ENCODE measurements at places on chromosomes 16 and 17.

DNA sequence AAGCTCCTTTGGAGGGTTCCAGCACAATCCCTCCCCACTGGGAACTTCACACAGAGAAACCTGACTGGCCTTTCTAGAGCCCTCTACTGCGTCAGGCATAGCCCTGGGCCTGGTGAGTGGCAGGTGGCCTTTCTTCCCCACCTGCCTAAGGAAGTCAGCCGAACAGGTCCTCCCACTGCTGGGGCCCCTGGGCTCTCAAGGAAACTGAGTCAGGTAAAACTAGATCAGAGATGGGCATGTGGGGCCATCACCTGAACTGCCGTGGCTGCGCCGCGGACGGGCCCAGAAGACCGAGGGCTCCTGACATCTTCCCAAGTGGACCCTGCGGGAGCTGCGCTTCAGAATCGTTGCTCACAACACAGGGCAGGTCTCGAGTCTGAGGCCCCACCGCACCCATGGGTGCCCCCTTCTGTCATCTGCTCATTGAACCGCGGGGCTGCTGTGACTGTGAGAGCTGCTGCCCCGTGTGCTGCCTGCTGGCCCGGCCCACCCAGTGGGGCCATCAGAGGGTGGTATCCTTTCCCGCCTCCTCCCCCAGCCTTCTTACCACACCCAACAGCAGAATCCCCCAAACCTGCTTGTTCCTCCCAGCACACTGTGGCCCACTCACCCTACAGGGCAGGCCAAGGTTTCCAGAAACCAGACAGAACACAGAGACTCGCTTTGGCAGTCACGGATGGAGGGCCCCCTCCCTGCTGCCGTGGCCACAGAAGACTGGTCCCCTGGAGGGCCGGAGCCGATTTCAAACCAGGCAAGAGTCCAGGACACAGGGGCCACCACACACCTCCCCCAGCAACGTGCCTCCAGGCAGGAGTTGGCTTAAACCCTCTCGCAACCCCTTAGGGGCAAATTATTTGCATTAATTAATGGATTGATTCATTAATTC, 81.1 kb downstream of the TBC1D16 start:
- no peak for DNase-seq

GRCh38 chr17:13087802-13088201, 70.0 kb upstream of the ELAC2 start:
- DNase-seq = no peak

DNA sequence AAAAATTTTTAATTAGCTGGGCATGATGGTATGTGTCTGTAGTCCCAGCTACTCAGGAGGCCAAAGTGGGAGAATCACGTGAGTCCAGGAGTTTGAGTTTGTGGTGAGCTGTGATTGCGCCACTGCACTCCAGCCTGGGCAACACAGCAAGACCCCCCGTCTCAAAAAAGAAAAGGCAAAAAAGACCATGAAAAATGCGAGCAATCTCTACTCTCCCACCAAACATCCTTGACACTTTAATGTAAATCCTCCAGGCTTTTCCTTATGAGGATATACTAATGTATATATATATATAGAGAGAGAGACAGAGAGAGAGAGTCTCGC, 28.1 kb downstream of the MMP15 start:
- no peak for DNase-seq

DNA sequence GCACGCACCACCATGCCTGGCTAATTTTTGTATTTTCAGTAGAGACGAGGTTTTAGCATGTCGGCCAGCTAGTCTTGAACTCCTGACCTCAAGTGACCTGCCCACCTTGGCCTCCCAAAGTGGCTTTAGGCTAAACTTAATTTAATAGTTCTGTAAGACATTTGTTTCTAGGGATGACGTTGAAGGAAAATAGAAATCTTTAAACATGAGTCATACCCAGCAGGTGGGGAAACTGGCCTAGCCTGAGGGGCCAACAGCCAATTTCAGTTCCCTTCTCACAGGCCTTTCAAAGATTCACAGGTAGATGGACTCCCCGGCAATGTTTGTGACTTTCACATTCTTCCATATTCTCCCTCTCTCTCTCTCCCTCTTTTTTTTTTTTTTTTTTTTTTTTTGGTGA, 18.1 kb upstream of the ITPRIPL2 start:
- DNase-seq = no peak

GRCh38 chr16:51210087-51210486, 59.0 kb upstream of the SALL1 start:
- peak; percentile 82 for DNase-seq

GRCh38 chr17:43129671-43130010, 4.5 kb upstream of the BRCA1 start:
- DNase-seq = no peak

GRCh38 chr16:85587762-85588556, 25.2 kb upstream of the GSE1 start:
- no peak for DNase-seq

GRCh38 chr17:72075995-72076677, 44.7 kb upstream of the SOX9 start:
- no peak for DNase-seq

DNA sequence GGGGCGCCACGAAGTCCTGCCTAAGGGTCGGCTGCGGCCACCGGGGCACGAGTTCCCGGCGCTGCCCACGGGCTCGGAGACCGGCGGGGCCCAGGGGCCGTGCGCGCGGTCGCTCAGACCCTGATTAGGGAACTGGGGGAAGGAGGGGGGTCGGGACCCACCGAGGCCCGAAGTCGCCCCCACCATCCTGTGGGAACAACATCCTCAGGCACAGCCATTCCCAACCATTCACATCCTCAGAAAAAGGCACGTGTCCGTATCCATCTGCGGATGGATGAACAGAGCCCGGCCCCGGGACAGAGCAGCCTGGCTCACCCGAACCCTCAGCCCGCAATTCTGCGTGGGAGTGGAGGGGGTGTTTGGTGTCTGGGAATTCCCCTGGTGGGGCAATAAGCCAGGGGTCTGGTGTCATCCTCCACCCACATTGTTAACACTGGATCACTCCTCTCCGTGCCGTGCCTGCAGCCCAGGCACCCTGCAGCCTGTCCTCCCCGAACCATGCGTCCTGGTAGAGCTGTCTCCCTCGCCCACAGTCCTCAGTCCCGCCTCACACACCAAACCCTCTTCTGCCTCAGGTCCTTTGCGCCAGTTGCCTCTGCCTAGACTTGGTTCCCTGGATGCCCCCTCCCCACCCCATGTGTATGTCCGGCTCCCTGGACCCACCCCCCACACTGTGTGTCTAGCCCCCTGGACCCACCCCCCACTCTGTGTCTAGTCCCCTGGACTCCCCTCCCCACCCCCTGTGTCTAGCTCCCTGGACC, 789 bp upstream of the CCDC57 start:
- peak; percentile 44 for DNase-seq

DNA sequence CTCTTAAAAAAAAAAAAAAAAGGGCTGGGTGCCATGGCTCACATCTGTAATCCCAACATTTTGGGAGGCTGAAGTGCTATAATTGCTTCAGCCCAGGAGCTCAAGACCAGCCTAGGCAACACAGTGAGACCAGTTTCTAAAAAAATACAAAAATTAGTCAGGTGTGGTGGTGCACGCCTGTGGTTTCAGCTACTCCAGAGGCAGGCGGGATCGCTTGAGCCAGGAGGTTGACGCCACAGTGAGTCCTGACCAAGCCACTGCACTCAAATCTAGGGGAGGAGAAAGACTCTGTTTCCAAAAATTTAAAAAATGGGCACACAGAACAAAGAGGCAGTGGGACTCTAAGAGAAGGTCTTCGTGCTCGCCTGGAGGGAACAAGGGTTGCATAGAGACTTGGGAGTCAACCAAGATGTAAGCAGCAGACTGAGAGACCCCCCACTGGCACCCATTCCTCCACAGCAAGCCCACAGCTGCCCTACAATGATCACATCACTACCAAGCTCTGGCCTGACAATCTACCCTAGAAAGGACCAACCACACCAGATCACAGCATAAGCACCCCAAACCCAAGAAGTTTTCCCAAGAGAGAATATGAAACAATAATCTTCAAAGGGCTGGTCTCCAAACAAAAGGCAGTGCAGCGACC, 121.6 kb downstream of the ANKRD11 start:
- DNase-seq = no peak

DNA sequence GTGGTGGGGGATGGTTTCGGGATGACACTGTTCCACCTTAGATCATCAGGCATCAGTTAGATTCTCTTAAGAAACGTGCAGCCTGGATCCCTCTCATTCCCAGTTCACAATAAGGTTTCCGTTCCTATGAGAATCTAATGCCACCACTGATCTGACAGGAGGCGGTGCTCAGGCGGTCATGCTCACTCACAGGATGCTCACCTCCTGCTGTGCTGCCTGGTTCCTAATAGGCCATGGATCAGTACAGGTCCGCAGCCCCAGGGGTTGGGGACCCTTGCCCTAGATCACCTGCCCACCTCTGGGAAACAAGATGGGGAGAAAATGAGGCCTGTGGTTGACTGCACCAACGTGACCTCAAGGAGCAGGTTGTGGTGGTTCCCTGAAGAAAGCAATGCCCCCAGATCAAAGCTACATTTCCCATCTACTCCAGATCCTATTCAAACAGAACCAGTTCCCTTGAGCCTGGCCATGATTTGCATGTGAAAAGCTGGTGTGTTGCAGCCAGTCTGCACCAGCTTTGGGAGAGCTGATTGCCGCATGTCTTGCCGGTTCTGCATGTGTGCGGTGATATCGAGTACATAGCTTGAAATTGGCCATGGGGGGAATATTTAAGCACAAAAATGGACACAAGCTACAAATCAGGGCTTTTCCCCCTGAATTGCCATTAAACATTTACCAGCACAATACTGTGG, 183.2 kb upstream of the HSBP1 start:
- DNase-seq = no peak

GRCh38 chr16:66083171-66083570, 283.3 kb upstream of the CDH5 start:
- no peak for DNase-seq

DNA sequence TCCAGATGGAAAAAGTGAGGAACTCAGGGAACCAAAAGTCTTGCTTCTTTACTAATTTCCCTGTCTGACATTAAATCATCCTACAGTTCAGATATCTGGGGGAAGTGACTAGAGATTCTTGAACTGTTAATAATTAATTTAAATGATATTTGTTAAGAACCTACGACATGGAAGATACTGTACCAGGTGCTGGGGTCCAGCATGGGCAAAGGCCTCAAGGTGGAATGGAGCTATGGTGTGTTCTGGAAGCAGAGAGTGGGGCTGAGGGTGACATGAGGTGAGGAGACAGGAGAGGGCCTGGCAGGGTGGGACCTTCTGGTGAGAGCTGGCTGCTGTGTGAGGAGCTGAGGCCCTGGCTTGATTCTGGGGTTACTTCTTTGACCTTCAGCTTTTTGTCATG, 6.0 kb upstream of the CCL2 start:
- DNase-seq = no peak

DNA sequence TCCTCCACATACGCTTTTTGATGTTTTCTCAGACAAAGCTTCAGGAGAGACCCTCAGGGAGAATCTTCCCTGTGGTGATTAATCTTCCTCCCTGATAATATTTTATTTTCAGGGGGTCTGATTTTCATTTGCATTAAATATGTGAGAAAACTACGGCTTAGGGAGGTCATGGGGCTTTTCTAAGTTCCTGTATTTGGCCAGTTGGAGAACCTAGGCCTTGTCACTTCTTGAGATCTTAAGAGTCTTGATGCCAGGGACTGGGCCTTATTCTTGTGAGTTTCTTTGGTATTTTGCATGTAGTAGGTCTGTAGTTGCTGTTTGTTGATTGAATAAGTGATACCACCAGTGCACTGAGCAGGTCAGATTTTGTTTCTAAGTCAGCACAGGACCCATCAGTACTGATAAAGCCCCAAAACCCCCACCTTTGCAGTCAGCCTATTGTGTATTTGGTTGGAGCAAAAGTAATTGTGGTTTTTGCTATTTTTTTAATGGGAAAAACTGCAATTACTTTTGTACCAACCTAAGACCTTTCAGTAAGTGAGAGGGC, 130.1 kb downstream of the PRKCA start:
- DNase-seq = no peak

- no peak for DNase-seq
Observed at GRCh38 chr16:31354394-31355291, at the start of gene ITGAX. Gene ITGAX, plus strand, starts transcription at chr16:31355176. Its CDS starts 79 bp downstream, at chr16:31355255.

- no peak for DNase-seq
Observed at GRCh38 chr16:15830832-15831451, 25.9 kb downstream of the MYH11 start.

DNA sequence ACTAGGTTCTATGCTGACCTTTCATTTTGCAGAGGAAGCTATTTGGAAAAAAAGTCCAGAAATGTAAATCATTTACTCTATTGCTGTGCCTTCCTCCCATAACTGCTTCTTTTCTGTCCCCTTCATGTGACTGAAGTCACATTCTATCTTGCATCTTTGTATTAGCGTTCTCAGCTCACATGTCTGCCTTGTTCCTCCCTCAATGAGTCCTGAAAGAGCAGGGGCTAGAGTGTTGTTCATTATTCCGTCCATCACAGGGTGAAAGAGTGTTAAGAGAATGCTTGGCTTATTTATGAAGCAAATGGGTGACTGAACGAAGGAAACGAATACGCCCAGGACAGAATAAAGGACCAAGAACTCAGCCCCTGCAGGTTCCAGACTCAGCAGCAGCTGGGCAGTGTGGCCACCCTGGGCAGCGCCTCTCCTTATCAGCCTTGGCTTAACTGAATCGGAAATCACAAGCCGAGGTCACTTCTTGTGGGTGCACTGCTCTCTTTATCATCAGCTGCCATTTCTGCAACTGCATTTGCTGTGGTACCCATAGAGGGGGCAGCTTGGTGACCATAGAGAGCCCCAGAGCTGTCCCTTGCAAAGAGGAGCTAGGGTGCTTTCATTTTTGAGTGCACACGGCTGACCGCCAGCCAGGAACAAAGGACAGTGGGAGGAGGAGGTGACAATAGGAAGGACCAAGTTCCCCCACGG, 1.8 kb upstream of the PIK3R6 start:
- no peak for DNase-seq

DNA sequence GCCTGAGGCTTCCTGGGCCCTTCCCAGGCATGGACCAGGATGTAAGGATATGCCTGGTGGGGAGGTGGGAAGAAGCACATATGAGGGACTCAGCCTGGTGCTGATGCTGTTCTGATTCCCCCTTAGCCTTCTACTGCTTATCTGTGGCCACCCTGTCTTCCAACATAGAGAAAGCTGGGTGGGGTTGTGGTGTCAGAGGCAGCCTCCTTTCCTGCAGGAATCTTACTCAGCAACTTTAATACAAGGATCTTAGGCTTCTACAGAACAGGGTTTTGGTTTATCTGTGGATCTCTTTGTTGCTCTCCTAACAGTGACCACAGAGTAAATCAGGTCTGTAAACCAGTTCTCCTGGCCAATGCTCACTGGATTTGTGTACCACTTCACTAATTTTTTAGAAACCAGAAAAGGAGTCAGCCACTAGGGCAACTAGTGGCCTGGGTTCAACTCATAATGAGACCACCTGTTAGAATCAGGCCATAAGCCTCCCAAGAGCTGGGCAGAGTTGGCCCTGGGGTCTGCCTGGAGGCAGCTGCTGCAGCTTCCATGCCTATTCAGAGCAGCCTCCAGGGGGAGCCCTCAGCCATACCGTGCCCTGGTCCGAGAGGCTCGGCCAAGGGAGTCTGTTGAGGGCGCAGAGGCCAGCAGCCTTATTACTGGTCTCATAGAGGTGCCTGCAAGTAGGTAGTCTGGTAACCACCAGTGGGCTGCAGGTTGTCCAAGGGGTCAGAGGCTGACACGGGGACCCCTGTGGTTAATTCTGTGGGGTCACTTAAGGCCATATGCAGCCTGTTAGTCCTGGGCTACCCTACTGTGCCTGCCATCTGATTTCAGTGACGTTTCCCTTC, 7.1 kb downstream of the HAS3 start:
- no peak for DNase-seq

- no peak for DNase-seq
Observed at GRCh38 chr17:42389899-42390298, 1.7 kb upstream of the STAT3 start.
